ENCODE measurements at places on chromosomes 11 and 22. TPM values are rescaled to one million over a fixed set of nuclear protein-coding genes. Genes with fewer than 3 reads are reported as not detected.

SSTR3 gene
- 0.10 TPM for total RNA-seq

SMIM38 gene
- 0.51 TPM for total RNA-seq

C1QTNF4 gene
- 5.3 TPM for total RNA-seq

PRSS23 gene
- 44.2 TPM for total RNA-seq

MAPK1 gene
- 88.3 TPM for total RNA-seq

PDGFB gene
- total RNA-seq = 26.0 TPM

NAGA gene
- 27.1 TPM for total RNA-seq

- DNase-seq = peak; percentile 90
These were observed 200.3 kb downstream of the MYO18B start for GRCh38 chr22:25942115-25942855.

DNA sequence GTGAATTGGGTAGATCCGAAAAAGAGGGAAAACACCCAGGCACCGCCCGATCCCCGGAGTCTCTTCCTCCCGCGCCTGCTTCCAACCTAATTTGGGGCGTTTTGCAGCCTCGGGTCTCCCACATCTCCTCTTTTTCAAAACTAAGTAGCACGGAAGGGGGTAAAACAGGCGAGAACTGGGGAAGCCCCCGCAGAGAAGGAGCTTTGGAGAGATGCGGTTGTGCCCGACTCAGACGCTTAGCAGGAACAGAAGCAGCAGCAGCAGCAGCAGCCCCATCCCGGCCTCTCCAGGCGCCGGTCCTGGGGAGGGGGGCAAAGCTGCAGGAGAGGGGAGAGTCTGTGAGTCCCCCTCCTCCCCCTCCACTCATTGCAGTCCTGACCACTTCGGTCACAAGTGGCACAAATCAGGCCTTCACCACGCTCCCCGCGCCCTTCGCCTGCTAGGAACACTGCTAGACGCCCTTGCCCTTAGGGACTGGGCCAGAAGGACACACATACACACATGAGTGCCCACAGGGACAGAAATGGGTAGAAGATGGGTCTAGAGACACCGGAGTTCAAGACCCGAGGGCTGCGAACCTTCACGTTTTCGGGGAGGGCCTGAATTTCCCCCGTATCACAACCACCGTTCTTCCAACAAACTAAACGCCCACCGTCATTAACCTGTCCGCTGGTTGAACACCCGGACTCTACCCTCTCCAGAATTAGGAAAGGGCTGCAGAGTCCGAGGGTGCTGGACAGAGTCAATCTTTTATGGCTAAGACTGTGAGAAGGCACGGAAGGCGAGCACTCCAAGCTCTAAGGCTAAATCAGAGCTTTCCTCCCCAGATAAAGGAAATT, 98.3 kb upstream of the HSD17B12 start:
- DNase-seq = no peak

DNA sequence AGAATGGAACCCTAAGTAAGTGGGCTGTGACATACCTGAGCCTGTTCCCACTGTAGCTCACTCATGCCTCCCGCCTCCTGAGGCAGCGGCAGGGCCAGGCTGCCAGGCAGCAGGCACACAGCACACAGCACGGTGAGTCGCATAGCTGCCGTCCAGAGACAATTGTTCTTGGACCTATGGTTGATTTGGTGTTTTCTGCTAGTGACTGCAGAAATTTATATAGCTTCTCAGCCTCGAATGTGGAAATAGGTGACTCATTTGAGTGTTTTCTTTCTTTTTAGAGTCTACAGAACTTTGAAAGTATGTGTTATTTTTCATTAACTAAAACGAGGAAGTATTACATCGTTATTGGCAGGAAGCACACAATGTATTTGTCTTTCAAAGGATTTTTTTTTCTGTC, at the start of gene MMP7:
Gene MMP7, minus strand, starts transcription at position 190 of the 400 bp plus-strand sequence. Its CDS starts 47 bp downstream, at position 143.
- DNase-seq = no peak

- no peak for DNase-seq
These were observed 116.6 kb upstream of the BID start for GRCh38 chr22:17890892-17891291.

DNA sequence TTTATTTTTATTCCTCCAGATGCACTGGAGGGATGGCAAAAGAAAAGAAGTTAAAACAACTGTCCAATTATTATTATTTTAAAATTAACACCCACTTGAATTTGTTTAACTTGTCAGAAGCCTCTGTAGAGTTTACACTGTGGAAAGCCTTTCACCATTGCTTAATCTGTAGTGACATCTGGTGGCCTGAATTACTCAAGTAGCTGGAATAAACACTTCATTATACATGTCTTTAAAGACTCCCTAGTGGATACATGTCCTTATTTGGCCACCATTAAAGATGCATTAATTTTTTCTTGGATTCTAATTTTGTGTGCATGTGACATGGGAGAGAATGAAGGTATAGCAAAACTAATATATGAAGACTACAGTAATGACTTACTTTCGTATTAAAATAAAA, 1496.5 kb downstream of the FAM181B start:
- DNase-seq = peak; percentile 83

- no peak for DNase-seq
These were observed 510.0 kb downstream of the INSC start for GRCh38 chr11:15624701-15625100.

DNA sequence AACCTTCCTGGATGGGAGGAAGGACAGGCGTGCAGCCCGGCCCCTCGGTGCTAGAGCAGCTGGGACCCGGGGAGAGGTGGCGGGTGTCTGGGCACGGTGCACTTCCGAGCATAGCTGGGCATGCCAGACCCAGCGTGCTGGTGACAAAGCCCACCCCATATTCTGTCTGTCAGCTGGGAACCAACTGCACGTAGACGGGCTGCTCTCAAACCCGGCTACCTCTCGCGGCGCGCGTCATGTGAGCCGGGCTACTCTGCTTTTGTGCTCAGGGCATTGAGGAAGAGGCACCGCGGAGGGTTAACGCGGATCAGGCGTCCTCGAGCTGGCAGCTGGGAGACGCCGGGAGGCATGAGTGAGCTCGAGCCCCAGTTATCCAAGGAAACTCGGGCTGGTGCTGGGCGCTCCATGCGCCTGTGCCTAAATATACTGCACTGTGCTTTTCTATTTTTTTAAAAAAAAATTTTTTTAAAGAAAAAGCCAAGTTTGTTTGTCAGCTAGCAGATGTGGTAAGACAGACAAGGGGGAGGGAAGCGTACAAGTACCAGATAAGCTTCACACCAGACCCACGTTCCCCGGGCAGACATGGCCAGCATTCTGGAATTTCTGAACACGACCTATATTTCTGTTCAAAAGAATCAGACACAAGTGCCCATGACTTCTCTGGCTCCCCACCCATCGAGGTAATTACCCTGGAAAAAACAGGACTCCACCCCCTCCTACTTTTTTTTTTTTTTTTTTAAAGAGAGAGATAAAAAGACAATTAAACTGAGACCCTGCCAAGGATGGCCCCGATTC, 425.6 kb downstream of the SHANK2 start:
- peak; percentile 92 for DNase-seq

- DNase-seq = peak; percentile 25
These were observed 51.9 kb downstream of the SPATA19 start for GRCh38 chr11:133793271-133794035.

- peak; percentile 22 for DNase-seq
These were observed 55.5 kb downstream of the FAM76B start for GRCh38 chr11:95734009-95734572.

GRCh38 chr22:43317239-43317638, 25.9 kb downstream of the SCUBE1 start:
- DNase-seq = no peak

DNA sequence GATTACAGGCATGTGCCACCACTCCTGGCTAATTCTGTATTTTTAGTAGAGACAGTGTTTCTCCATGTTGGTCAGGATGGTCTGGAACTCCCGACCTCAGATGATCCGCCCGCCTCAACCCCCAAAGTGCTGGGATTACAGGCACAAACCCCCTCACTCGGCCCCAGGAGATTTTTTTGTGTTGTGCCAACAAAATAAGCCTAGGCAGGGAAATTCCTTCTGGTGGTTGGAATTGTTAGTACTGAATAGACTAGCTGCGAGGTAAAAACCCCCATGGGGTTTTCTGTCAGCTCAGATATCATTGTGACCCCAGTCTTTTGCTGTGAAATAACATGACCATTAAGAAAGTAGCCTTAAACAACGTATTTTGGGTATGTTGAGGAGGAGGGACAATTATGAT, 144.9 kb downstream of the BCR start:
- no peak for DNase-seq

DNA sequence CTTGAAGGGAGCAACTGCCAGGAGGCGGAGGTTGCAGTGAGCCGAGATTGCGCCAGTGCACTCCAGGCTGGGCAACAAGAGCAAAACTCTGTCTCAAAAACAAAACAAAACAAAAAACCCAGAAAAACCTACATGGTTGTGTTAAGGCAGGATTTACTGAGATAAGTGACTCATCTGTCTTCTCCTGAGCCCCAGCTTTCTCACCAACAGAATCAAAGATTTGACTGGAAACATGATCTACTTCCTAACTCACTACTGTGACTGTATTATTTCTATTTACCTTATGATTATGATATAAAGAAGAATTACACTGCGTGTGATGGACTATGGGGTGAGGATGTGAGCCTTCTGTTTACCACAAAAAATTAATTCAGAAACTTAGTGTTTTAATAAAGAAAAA, 21.8 kb downstream of the FAM118B start:
- no peak for DNase-seq

- no peak for DNase-seq
These were observed 89.7 kb downstream of the RRM1 start for GRCh38 chr11:4184163-4184916.

DNA sequence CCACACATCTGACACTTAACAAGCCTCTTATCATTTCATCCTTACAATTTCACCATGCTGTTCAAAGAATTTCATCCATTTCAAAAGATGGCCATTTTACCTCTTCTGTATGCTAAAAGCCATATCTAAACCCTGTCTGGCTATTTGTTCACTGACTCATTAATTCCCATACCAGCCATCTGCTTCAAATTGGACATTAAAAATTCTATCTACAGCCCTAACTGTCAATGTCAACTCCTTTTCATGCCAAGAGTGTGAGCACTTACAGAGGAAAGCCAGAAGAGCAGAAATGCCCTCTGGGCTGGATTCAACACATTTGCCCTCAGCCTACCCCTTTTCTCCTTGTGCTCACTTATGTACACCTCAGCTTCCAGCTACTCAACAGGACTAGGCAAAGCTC, 59.2 kb downstream of the SYTL2 start:
- no peak for DNase-seq
